NCI-H2081 treated with DMSO at 0.1 percent for 48 hours (cell line): ENCODE measurements at places on chromosomes 7 and 10.

DNA sequence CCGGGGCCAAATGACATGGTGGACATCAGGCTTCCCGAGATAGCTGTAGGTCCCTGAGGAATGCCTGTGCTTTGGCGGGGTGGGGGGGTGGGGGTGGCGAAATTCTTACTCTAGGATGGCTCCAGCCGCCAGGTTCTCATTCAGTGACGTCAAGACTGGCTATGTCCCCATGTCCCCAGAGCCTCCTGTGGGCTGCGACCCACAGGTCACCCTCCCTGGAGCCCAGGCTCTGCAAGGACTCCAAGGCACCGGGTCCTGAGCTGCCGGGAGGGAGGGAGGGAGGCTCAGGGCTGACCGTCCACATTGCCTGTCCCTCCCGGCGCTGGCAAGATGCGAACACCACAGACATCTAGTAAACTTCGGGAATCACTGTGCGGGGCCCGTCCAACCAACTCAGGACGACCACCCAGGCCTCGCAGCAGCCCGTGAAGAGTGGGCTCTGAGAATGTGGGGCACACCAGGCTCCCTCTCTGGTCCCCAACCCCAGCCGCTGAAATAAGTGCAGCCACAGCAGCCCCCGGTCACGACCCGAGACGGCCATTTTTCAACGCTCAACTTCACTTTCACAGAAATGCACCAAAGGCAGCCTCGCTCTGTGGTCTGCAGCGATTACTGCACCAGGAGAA lies 12.6 kb downstream of the GPR146 start:
- no peak for DNase-seq

- no peak for DNase-seq
Observed at GRCh38 chr7:23212395-23212794, 30.5 kb downstream of the NUP42 start.

- no peak for DNase-seq
Observed at GRCh38 chr10:119691726-119692125, 34.1 kb upstream of the INPP5F start.

- no peak for DNase-seq
Observed at GRCh38 chr7:37346761-37347160, 101.9 kb downstream of the ELMO1 start.

DNA sequence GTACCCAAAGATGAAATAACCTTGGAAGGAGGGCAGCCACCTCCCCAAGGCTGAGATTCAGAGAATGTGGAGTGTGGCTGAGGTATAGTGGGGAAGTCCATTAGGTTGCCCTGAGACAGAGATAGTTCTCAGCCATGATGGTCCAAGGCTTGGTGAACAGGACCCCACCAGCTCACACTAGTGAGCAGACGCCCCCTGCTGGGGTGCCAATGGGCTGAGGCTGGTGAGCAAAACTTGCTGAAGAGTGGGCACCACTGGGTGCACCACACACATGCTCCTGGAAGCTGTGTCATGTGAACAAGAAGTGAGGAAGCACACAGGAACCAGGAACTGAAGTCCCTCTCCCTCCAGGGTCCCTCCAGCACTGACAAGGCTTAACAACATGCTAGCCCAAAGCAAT lies 8.9 kb downstream of the FBXL13 start:
- DNase-seq = no peak

GRCh38 chr10:115063701-115064658 lies 29.2 kb upstream of the ATRNL1 start:
- no peak for DNase-seq

- no peak for DNase-seq
Observed at GRCh38 chr10:62619413-62619738, 185.1 kb upstream of the ADO start.

DNA sequence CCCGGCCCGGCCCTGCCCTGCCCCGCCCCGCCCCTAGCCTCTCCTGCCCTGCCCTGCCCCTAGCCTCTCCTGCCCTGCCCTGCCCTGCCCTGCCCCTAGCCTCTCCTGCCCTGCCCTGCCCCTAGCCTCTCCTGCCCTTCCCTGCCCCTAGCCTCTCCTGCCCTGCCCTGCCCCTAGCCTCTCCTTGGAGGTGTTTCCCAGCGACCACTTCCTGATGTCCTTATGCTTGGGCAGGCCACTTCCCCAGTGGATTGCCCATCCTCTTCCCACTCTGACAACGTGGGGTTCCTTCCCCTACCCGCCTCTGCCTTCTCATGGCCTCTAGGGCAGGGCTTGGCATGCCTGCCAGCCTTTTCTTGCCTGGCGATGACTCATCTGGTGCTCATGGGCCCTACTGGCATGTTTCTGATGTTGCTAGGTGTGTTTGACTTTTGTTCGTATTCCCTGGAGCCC lies 21.2 kb downstream of the PRXL2A start:
- DNase-seq = no peak

GRCh38 chr10:7866176-7866575 lies 47.9 kb downstream of the TAF3 start:
- no peak for DNase-seq

GRCh38 chr7:79420464-79420863 lies 33.0 kb downstream of the MAGI2 start:
- no peak for DNase-seq

DNA sequence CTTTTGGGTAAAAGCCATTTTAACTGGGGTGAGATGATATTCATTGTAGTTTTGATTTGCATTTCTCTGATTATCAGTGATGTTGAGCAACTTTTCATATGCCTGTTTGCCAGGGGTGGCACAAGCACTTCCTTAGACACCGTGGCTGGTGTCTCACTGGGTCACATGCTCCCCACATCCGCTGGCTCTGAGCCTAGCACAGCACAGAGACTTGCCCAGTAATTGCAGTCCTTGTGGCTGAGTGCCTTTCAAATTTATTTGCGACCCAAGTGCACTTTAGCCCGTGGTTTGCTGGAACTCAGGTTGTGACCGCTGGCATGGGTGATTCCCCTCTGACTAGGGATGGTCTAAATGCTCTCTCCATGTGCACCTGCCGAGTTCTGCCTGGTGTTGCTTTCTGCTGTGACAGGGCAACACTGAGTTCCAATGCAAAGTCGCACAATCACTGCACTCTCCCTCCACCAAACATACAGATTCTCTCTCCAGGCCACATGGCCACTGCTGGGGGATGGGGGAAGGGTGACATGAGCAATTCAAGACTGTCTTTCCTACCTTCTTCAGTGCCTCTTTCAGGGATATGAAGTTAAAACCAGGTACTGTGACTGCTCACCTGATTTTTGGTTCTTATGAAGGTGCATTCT lies 66.5 kb downstream of the ZNF277 start:
- DNase-seq = no peak

DNA sequence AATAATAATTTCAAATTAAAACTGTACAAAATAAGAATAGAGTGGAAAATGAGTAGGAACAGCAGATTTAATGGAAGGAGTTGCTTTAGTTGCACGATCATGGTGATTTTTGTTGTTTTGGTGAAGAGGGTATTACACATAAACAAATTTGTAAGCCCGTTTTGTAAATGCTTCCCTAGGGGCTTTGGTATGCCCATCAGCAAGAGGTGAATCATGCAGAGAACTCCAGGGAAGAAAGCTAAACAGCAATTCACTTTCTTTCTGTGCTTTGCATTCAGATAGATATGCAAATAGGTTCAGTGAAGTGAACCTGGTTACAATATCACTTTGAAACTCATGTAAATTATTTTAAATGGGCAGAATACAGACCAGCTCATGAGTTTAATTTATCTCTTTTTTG lies 422.2 kb upstream of the MTPN start:
- DNase-seq = no peak

GRCh38 chr7:142745745-142746144 lies 3.5 kb upstream of the PRSS1 start:
- no peak for DNase-seq

- no peak for DNase-seq
Observed at GRCh38 chr7:31695859-31696614, 9.0 kb downstream of the PPP1R17 start.

GRCh38 chr7:29285444-29285793 lies 90.8 kb downstream of the CHN2 start:
- DNase-seq = peak; percentile 48

DNA sequence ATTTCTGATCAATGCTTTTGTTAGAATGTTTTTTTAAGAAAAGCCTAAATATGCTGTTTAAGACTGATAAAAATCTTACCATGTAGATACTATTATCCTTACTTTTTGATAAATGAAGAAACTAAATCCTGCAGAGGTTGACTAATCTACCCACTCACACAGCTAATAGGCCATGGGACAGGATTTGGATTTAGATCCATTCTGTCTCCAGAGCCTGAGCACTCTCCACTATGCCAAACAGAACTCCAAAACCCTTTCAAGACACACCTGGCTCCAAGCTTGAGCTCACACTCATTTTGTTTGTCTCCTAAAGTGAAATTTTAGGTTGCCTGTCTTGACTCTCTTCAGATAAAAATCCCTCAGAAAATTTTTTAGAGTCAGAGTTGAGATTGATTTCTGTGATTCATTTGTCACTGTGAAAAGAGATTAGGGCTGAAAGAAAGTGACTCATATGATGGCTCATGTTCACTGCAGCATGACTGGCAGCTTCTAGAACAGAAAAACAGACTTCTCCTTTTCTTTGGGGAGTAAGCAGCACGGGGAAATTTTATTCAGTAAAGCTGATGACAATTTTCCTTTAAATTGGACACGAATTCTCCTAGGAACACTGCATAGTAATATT lies 132.3 kb upstream of the POT1 start:
- DNase-seq = no peak

DNA sequence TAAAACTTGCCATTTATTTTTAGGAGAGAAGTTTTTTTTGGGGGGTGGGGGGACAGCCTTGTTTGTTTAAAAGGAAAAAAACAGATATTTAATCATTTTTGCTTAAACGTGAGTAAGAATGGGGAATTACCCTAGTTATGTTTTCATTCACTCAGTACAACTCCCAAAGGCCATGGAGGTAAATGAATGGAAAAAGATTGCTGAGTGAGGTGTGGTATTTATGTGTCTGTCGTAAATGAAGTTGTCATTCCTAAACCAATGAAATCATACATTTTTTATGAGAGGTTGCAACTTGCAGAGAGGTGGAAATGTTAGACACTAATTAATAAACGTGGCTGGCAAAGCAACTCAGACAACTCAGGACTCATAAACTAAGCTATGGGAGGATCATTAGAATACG lies 218.1 kb downstream of the CELF2 start:
- DNase-seq = no peak

- no peak for DNase-seq
Observed at GRCh38 chr7:94240902-94241301, 153.8 kb upstream of the COL1A2 start.

DNA sequence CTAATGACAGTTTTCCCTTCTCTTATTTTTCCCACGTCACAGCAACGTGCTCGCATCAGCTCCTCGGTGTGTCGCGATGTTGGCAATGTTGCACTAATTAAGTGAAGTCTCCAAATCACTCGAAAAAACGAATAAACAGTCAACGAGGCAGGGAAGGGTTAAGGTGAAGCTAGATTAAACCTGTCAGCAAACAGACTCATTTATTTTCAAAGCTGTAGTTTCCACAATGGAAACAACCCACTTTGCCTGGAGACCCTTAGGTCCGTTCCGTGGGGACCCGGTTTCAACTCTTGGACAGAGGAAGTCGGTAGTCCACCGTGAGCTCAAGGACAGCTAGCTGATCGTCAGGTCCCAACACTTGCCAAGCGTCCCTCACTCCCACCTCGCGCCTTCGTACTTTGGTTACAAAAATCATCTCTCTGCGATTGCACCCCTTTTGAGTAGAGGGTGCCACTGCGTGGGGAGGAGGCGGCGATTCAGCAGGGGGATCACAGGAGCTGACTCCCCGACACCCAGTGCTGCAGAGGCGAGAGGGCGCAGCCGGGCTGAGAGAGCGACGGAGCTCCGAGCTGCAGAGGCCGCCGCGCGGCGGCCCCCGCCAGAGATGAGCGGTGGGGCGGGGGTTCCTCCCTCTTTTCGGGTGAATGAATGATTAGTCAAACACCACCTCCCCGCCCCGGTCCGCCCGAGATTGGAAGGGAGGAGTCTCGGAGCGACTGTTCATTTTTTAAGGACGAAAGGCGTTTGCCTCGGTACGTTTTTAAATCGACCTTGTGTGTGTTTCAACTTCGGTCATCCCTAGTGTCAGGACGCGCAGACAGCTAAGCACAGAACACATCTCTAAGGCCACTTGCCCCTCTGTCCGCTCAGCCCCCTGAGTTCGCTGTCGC lies 1.3 kb upstream of the BMPER start:
- DNase-seq = no peak

DNA sequence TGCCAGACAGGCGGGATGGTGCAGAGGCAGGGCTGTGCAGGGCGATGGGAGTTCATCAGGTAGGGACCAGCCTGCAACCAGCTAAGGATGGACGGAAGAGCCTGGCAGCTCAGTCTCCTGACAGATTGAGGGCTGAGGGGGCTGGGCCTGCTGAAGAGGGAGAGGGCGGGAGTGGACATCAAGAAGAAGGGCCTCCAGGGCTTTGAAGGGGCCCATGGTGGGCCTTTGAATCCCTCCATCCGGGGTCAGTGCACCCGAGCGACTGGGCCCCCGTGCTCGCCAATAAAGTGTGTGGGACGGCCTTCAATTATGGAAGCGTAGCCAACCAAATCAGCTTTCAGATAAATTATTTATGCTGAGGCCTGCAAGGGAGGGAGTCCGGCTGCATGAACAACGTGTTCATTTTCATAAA lies 431.2 kb downstream of the RPS24 start:
- no peak for DNase-seq

- DNase-seq = no peak
Observed at GRCh38 chr10:108443636-108444035, 1279.1 kb upstream of the SORCS1 start.

- DNase-seq = no peak
Observed at GRCh38 chr10:63346015-63346441, 119.7 kb downstream of the JMJD1C start.

DNA sequence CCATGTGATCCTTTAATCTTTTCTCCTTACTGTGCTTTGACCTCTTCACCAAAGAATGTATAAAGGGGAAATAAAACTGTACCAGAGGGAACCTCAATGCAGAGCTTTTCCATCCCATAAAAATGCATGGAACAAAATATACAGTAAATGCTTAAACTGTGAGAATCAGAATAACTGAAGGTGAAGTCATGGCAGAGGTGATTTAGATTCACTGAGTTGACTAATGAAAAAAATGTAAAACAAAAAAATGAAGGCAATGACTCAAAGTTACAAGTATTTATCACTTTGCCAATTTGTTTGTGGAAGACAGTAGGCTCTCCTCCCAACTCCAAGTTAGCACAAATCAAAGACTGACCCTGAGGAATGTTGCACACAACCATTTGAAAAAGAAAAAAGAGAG lies 1331.6 kb upstream of the SORCS1 start:
- no peak for DNase-seq

GRCh38 chr10:47415520-47416304 lies 31.6 kb upstream of the ZNF488 start:
- DNase-seq = no peak

GRCh38 chr10:111338035-111338434 lies 261.2 kb downstream of the ADRA2A start:
- DNase-seq = no peak

- DNase-seq = no peak
Observed at GRCh38 chr7:42765931-42766330, 145.9 kb downstream of the C7orf25 start.

- no peak for DNase-seq
Observed at GRCh38 chr10:21888959-21889358, 114.6 kb downstream of the DNAJC1 start.

GRCh38 chr10:44991571-44991970 lies 9.2 kb upstream of the ZNF22 start:
- no peak for DNase-seq

GRCh38 chr10:70733051-70733450 lies 52.1 kb downstream of the TBATA start:
- DNase-seq = no peak

- DNase-seq = no peak
Observed at GRCh38 chr10:62527019-62527827, 153.1 kb downstream of the ZNF365 start.

GRCh38 chr7:66748791-66749190 lies 8.3 kb downstream of the RABGEF1 start:
- DNase-seq = no peak

- DNase-seq = no peak
Observed at GRCh38 chr10:132326344-132326889, 5.6 kb upstream of the LRRC27 start.
